ENCODE measurements at places on chromosomes 1 and 21. TPM values are rescaled to one million over a fixed set of nuclear protein-coding genes. Genes with fewer than 3 reads are reported as not detected.
A peak's percentile ranks its signal among the peaks of the same experiment; 100 is the strongest.

GRCh38 chr1:169576935-169577331 lies 9.3 kb downstream of the F5 start:
- no peak overlapping the region for H3K27ac ChIP-seq
- no peak for DNase-seq
- no peaks in the 10 kb centered on the region for H3K27me3 ChIP-seq
- H3K36me3 ChIP-seq = no peaks in the 10 kb centered on the region
- no peak overlapping the region for H3K4me3 ChIP-seq

Gene DTL
- 86.9 TPM for total RNA-seq

DNA sequence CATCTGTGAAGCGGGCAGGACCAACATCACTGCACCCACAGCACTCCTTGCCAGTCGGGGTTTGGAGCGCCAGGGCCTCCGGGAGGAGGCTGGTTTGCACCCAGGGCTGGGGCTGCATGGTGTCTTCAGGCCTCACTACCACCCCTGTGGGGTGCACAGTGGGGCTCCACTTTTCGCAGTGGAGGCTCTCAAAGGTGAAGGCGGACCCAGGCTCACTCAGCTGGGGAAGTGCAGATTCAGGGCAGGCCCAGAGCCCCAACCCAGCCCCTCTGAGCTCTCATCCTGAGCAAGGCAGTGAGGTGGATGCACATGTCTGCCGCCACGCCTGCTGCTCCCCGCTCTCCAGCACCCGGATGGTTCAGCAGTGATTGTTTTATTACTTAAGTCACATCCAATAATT lies 125.8 kb downstream of the PTPRU start:
- no peak overlapping the region for H3K4me3 ChIP-seq
- H3K4me1 ChIP-seq = no peaks in the 10 kb centered on the region
- no peaks in the 10 kb centered on the region for H3K36me3 ChIP-seq
- no peak for DNase-seq
- no peak overlapping the region for H3K27ac ChIP-seq

- no peaks in the 10 kb centered on the region for H3K27me3 ChIP-seq
- H3K4me3 ChIP-seq = no peak overlapping the region
- DNase-seq = no peak
- no peak overlapping the region for H3K27ac ChIP-seq
Observed at GRCh38 chr1:184740344-184740743, 14.3 kb downstream of the EDEM3 start.

GRCh38 chr1:221394011-221394544 lies 347.8 kb downstream of the DUSP10 start:
- DNase-seq = no peak
- no peaks in the 10 kb centered on the region for H3K4me1 ChIP-seq
- H3K27me3 ChIP-seq = no peaks in the 10 kb centered on the region

DNA sequence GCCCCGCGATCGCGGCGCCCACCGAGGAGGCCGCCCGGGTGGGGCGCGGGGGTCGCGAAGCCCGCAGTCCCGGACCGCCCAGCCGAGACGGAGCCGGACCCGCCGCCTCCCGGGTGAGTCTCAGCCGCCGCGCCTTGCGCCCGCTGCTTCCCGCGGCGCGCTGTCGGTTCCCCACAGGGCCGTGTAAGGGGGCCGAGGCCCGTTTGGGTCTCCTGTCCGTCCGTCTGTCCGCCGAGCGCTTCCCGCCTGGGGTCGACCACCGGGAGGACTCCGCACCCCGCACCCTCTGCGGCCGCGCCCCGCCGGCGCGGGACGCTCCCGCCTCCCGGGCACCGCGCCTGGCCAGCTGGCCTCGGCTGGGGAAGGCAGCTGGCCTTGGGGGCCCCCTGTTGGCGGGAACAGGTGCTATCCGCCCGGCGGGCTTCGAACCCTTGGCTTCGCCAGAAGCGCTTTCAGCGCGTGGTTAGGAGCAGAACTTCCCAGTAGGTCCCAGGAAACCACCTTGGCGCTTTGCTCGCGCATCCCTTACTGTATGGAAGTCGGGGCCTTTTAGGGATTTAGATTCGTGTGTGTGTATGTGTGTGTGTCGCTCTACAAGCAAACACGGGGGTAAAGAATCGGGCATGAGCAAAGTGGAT lies 414 bp downstream of the TMEM51 start:
- no peak for DNase-seq
- no peak overlapping the region for H3K27ac ChIP-seq
- peaks cover 27% of the 10 kb centered on the region for H3K27me3 ChIP-seq

- no peak overlapping the region for H3K27ac ChIP-seq
- DNase-seq = no peak
- H3K4me1 ChIP-seq = no peaks in the 10 kb centered on the region
Observed at GRCh38 chr1:243465738-243466137, 209.9 kb downstream of the SDCCAG8 start.

GRCh38 chr1:14009582-14009981 lies 309.6 kb downstream of the PRDM2 start:
- no peak overlapping the region for H3K4me3 ChIP-seq
- H3K27me3 ChIP-seq = no peaks in the 10 kb centered on the region
- no peaks in the 10 kb centered on the region for H3K4me1 ChIP-seq
- H3K36me3 ChIP-seq = no peaks in the 10 kb centered on the region

DNA sequence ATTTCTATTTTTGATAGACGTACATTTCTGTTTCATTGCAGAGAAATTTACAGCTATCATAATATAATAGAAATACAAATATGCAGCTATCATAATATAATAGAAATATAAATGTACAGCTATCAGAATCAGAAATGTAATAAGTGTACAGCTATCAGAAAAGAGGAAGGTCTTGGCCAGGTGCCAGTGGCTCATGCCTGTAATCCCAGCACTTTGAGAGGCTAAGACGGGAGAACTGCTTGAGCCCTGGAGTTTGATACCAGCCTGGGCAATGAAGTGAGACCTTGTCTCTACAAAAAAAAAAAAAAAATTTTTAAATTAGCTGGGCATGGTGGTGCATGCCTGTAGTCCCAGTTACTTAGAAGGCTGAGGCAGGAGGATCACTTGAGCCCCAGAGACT lies 37.9 kb downstream of the PIGM start:
- no peaks in the 10 kb centered on the region for H3K36me3 ChIP-seq
- H3K4me3 ChIP-seq = no peak overlapping the region
- H3K4me1 ChIP-seq = no peaks in the 10 kb centered on the region
- H3K27me3 ChIP-seq = no peaks in the 10 kb centered on the region
- no peak for DNase-seq

DNA sequence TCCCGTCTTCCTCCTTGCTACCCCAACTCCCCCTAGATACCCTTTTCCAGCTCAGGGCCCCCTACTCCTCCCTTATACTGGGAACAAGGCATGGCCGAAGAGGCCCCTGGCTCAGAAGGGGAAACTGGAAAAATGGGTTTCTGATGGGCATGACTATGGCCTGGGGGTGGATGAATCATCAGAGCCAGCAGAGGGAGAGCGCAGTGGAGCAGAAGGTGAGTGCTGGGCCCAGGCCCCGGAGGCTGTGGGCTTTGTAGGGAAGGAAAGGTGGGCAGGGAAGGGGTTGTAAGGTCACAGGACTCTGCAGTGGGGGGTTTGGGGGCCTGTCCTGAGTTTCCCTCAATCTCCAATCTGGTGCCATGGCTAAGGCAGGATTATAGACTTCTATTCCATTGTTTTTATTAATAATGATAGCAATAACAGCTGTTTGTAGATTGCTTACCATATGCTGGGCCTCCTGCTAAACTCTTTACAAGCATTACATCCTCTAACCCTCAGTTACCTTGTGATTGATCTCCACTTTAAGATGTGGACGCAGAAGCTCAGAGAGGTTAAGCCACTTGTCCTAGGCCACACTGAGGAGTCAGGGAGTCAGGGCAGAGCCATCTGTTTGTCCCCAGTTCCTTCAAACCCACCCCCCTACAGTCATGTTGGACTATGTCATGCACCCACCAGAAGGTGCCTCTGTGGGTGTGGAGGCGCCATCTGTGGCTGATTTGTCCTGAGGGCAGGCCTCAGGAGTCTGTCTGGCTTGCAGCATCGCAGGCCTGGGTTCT lies 36.2 kb upstream of the ZNF362 start:
- no peak overlapping the region for H3K27ac ChIP-seq
- no peak overlapping the region for H3K4me3 ChIP-seq
- no peaks in the 10 kb centered on the region for H3K27me3 ChIP-seq
- no peaks in the 10 kb centered on the region for H3K4me1 ChIP-seq
- no peaks in the 10 kb centered on the region for H3K36me3 ChIP-seq

- DNase-seq = no peak
- H3K4me1 ChIP-seq = no peaks in the 10 kb centered on the region
- no peaks in the 10 kb centered on the region for H3K36me3 ChIP-seq
- no peaks in the 10 kb centered on the region for H3K27me3 ChIP-seq
Observed at GRCh38 chr1:9105336-9105867, 23.5 kb downstream of the GPR157 start.

Gene PRKAA2
- not detected for total RNA-seq

Gene EVI5
- 27.4 TPM for total RNA-seq

GRCh38 chr1:94418664-94419655 lies 771 bp downstream of the ABCD3 start:
- no peak for DNase-seq
- H3K4me3 ChIP-seq = peak overlapping the region; percentile 65
- H3K27ac ChIP-seq = peak overlapping the region; percentile 53
- H3K4me1 ChIP-seq = peaks cover 31% of the 10 kb centered on the region
- H3K36me3 ChIP-seq = no peaks in the 10 kb centered on the region

GRCh38 chr21:45108808-45109781 lies 34.7 kb downstream of the ADARB1 start:
- no peaks in the 10 kb centered on the region for H3K27me3 ChIP-seq
- H3K27ac ChIP-seq = no peak overlapping the region
- DNase-seq = no peak

DNA sequence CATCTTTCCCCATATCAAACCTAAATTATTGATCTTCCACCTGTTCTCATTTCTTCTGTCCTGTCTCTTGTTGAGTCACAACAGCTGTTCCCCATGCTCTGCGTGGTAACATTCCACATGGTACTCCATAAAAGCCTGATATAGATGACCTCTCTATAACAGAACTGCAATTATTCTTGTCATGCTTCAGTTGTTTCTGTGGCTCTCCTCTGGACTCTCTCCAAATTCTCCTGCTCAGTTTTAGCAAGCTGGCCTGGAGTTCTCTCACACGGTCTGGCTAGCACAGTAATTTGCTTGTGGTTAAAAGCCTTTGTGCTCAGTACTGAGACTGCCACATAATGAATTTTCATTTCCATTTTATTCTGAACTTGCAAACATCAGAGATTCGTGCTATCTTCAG lies 10.6 kb upstream of the LRRC39 start:
- no peaks in the 10 kb centered on the region for H3K4me1 ChIP-seq
- H3K27me3 ChIP-seq = no peaks in the 10 kb centered on the region
- no peak for DNase-seq
- H3K27ac ChIP-seq = no peak overlapping the region

DNA sequence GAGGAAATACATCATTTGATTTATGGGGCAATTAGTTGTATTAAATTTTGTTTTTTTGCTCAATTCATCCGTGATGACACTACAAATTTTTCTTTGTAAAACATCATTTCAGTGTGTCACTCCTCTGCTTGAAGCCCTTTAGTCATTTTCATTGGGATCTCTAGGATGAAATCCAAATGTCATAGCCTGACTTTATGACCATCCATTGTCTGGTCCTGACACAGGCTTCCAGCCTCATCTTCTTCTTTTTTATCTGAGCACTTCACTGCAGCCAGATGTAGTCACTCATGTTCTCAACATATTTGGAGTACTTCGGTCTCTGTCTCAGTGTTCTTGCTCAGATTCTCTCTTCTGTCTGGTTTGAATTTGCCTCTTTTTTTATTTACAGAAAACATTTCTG lies 173.1 kb downstream of the HMCN1 start:
- H3K36me3 ChIP-seq = no peaks in the 10 kb centered on the region
- no peaks in the 10 kb centered on the region for H3K4me1 ChIP-seq
- no peak for DNase-seq
- H3K27ac ChIP-seq = no peak overlapping the region
- H3K4me3 ChIP-seq = no peak overlapping the region

Gene MYBPHL
- not detected for total RNA-seq

- no peaks in the 10 kb centered on the region for H3K27me3 ChIP-seq
- H3K4me3 ChIP-seq = no peak overlapping the region
- no peaks in the 10 kb centered on the region for H3K36me3 ChIP-seq
- DNase-seq = no peak
- H3K27ac ChIP-seq = no peak overlapping the region
Observed at GRCh38 chr1:72570815-72571214, 288.5 kb upstream of the NEGR1 start.

Gene DOP1B
- total RNA-seq = 15.2 TPM

- no peaks in the 10 kb centered on the region for H3K36me3 ChIP-seq
- no peaks in the 10 kb centered on the region for H3K27me3 ChIP-seq
- no peaks in the 10 kb centered on the region for H3K4me1 ChIP-seq
- H3K27ac ChIP-seq = no peak overlapping the region
- H3K4me3 ChIP-seq = no peak overlapping the region
Observed at GRCh38 chr1:80418134-80418533, 1382.6 kb upstream of the ADGRL2 start.

- peak overlapping the region; percentile 94 for H3K27ac ChIP-seq
- peak overlapping the region; percentile 70 for H3K4me3 ChIP-seq
- DNase-seq = no peak
- H3K36me3 ChIP-seq = no peaks in the 10 kb centered on the region
- H3K27me3 ChIP-seq = no peaks in the 10 kb centered on the region
Observed at GRCh38 chr1:149884433-149885338, 14.7 kb upstream of the BOLA1 start.

Gene RLF
- total RNA-seq = 13.6 TPM

Gene B3GALT5
- not detected for total RNA-seq

- no peak overlapping the region for H3K4me3 ChIP-seq
- DNase-seq = no peak
- H3K4me1 ChIP-seq = no peaks in the 10 kb centered on the region
- H3K36me3 ChIP-seq = no peaks in the 10 kb centered on the region
- H3K27ac ChIP-seq = no peak overlapping the region
Observed at GRCh38 chr1:63268876-63269275, 53.5 kb upstream of the FOXD3 start.

GRCh38 chr1:230768903-230769570 lies 21.8 kb downstream of the CAPN9 start:
- no peak overlapping the region for H3K27ac ChIP-seq
- H3K4me1 ChIP-seq = no peaks in the 10 kb centered on the region
- no peaks in the 10 kb centered on the region for H3K36me3 ChIP-seq
- no peaks in the 10 kb centered on the region for H3K27me3 ChIP-seq
- H3K4me3 ChIP-seq = no peak overlapping the region

DNA sequence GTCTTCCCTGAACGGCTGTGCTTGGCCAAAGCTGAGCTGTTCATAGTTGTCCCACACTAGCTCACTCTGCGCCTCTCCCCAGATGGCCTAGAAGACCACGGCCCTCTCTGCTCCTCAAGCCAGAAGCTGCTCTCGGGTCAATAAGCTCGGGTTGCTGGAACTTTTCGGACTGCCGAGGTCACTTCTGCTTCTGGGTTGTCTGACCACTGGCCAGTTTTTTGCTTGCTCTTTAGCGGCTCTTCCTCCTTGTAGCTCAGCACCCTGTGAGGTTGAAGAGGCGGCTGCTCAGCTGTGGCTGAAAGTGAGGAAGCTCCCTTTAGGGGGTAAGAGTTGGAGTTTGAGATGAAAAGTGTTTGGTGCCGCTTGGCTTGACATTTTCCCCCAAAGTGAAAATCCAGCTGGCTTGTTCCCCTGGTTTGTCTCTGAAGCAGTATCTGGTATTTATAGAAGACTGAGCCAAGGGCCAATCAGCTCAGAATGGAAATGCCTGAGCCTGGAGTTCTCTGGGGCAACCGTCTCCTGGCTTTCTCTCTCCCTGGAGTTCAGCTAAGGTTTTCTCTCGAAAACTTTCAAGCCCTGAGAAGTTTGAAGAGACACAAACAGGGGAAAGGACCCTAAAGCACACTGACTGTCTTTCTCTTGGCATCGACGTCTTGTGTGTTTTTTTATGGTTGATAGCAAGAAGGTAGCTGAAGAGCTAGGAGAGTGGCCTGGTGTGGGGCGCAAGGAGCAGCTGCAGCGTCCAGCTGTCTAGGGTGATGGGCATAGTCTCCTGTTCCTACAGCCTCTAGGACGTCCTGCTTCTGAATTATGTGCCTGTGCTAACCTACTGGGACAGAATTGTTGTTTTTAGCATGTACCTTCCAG lies 72.0 kb downstream of the SYT6 start:
- no peaks in the 10 kb centered on the region for H3K4me1 ChIP-seq
- DNase-seq = no peak
- no peak overlapping the region for H3K27ac ChIP-seq
